ENCODE measurements at places on chromosomes 3 and 15.

DNA sequence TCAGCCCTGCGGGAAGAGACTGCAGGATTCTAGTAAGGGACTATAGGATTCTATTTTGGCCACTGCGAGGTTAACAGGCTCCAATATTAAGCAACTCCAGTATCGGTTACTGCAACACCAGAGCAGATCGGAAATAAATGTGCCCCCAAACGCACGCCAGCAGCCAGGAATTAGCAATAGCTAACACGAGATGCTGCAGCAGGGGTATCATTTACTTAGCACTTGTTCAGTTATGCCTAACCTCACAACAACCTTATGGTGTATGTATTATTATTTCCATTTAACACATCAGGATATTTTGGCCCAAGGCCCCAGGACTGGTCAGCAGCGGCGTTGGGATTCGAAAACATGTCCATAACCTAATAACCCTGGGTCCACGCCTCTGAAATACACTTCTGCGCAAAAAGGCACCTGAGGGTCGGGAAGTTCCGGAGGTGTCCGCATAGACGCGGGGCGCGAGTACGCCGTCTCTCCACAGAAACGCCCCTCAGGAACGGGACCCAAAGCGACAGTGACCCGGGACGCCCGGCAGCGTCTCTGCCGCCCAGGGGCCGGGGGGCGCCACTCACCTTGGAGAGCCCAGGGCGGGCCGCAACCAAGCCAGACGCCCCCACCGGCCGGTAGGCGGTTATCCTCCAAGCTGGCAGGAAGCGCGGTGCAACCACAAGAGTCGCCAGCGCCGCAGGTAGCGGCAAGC, 681 bp downstream of the PIK3CB start:
- DNase-seq = no peak

DNA sequence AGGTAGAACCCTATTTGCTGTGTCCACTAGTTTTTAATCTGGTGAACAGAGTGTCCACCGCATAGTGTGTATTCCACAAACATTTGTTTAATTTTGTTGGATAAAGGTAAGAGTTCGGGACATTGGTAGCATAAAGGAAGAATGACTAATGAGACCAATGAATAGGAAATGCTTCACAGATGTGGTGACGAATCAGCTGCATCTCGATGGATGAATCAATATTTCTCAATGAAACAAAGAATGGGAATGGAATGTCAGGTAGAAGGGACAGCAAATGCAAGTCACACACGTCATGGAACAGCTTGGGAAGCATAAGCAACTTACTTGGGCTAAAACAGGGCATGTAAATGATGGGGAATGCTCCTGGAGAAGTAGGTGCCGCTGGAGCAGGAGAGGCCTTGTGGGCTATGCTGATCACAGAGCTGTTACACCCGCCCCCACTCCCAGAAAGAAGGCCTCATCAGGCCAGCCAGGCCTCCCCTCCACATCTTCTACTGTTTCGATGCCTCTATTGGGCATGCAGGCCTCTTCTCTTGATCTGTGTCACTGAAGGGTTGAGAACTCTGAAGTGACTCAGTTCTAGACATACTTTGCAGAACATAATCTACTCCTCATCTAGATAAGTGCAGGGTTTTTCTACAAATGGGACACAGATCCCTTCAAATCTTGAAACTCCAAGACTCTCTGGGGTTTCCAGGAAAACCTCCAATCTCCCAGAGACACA, 120.0 kb upstream of the GADL1 start:
- DNase-seq = no peak

DNA sequence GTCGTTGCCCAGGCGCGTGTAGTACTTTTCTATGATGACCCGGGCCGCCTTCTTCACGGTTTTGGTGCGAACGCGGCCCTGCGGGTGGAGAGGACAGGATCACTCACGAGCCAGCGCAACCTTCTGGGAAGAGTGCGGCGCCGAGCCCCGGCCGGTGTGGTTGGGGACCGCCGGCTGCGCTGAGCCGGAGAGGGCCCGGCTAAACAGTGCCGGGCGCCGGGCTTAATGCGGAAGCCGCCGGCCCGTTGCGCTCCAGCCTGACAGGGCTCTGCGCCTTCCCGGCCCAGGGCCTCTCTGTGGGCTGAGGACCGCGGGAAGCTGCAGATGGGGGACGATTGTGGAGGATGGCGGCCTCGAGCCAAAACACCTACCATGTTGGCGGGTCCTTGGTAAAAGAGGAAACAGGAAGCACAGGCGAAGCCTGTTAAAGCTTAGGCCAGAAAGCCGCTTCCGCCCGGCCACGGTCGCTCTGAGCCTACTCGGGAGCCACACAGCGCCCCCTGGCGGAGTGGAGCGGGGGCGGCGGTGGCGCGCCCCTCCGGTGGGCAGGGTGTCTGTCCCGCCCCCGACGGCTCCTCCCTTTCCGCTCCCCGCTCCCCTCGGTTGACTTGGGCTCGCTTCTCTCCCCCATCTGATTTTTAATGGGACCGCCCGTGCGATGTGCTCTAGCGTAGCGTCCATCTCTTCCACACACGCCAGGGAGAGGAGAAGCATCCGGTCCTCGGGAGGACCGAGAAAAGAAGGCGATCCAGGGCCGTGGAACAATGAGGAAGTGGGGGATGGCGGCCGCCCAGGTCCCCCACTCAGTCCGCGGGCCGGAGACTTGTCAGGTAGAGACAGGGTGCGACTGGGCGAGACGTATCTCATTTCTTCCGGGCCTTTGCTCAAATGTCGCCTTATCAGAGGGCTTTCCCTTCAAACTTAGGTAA, at the start of gene RPS17:
Gene RPS17 (minus strand): TSS at position 403 of the 929 bp plus-strand sequence. CDS start 29 bp downstream, at position 374.
- DNase-seq = peak; percentile 98

DNA sequence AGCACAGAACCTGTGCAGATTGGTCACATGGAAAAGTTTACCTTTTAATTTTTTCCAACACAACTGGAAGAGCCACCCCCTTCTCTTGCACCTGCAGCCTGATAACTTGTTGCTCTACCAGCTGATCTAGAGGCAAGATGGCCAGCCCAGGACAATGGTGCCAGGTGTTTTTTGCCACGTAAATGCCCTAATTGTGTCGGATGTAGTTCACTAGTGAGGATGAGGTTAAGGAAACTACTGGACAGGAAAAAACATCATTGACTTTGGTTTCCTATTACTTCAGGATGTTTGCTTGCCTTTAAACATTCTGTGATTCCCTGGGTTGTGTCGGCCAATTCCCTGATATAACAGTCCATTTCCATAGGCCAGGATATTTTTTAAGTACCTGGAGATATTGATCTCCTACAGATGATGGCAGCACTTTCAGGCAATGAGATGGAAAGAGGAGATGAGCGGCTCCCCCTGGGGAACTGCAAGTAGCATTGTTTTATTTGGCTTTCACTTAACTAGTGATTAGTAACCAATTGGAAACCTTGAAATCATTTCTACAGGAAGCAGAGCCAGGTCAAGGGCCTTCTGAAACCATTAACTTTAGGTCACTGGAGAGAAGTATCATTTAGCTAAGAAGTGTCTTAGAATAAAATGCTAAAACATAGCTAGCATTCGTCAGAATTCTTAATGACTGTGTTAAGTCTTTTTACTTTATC, 72.5 kb downstream of the OSBPL10 start:
- no peak for DNase-seq

- no peak for DNase-seq
Observed at GRCh38 chr3:161270991-161271390, 49.9 kb downstream of the NMD3 start.

DNA sequence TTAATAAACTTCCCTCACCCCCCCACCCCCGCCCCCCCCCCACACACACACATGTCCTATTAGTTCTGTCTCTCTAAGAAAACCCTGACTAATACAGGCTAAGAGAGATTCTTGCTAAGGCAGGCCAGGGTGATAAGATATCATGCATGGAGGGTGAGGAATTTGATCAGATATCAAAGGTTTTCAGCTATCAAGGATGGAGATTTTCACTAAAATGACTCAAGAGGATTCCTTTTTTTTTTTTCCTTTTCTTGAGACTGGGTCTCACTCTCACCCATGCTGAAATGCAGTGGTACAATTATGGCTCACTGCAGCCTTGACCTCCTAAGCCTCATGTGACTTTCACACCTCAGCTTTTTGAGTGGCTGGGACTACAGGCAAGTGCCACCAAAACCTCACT, 14.9 kb upstream of the SENP7 start:
- DNase-seq = no peak

GRCh38 chr3:196165850-196166249, 45.4 kb downstream of the ZDHHC19 start:
- DNase-seq = no peak

DNA sequence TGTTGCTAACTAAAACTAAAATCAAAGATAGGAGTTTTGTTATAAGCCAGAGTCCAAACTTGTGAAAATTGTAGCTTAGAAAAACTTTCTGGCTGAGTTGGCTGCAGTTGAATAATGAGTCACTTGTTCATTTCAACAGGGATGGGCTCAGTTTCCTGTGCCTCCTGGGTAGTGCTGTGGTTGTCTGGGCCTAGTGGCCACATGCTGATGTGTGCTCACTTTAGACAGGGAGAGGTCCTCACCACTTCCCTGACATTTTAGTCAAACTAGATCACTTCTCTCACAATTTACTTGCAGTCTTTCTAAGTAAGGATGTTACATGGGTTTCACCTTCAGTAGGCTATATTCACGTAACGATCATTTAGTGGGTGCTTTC, 6.3 kb upstream of the UBE2Q2 start:
- peak; percentile 91 for DNase-seq

GRCh38 chr3:126678693-126679317, 23.9 kb upstream of the TXNRD3 start:
- no peak for DNase-seq

GRCh38 chr3:119781330-119782198, at the start of gene NR1I2:
Gene NR1I2 (plus strand): TSS chr3:119782101.
- DNase-seq = no peak

GRCh38 chr3:34807611-34808010, 831.7 kb upstream of the ARPP21 start:
- DNase-seq = no peak

DNA sequence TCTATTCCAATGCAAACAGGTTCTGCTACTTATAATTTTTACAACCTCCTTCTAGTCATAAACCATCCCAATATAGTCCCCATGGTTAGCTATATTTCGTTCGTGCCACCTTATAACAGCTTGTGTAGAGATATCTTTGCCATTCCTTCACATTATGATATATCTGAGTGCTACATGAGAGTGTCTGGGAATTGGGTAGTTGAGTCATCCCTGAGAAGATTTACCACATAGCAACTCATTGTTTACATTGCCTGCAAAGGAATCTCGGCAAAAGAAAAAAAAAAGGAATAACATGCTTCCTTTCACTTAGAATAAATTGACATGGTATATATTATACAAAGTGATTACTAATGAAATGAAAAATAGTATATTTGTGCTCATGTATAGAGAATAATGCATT, 86.0 kb upstream of the VGLL3 start:
- DNase-seq = no peak

GRCh38 chr15:95598251-95598855, 732.1 kb upstream of the NR2F2 start:
- DNase-seq = no peak

- no peak for DNase-seq
Observed at GRCh38 chr3:105523501-105523900, 156.8 kb downstream of the ALCAM start.

DNA sequence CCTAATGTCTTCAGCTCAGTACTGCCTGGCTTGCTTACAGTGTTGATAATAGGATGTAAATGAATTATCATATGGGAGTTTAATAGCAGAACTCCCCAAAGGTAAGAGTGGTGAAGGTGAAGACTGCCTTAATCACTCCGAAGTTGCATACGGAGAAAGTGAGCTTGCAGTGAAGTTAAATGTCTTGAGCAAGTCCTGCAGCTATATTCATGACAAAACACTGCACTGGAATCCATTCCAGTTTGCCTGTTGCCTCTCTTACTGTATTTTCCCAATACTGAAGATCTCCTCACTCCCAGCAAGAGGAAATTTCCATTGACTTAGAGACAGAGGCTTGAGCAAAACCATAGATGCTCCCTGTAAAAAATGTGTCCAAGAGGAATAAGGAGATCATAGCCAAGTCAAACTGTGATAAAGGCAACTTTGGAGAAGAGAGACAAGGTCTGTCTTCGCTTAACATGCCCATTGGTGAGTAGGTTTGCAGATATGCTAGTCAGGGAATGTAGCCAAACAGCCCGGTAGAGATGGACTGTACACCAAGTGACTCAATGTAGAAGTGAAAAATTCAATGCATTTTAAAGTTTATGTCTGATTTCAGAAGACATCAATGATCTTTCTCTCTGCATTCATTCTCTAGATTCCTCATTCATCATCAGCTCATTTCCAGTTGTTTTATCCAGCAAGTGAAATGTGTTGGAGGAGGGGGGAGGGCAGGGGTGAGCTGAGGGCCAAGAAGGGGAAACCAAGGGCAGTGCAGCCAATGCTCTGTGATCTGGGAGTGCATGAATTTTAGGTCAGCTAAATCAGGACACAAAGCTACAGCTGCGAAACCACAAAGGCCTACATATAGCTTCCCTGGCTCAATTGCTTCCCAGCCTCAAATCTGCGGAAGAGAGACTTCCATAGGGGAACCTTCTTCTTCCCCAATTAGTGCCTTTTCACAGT, 667.1 kb upstream of the NR2F2 start:
- DNase-seq = no peak

DNA sequence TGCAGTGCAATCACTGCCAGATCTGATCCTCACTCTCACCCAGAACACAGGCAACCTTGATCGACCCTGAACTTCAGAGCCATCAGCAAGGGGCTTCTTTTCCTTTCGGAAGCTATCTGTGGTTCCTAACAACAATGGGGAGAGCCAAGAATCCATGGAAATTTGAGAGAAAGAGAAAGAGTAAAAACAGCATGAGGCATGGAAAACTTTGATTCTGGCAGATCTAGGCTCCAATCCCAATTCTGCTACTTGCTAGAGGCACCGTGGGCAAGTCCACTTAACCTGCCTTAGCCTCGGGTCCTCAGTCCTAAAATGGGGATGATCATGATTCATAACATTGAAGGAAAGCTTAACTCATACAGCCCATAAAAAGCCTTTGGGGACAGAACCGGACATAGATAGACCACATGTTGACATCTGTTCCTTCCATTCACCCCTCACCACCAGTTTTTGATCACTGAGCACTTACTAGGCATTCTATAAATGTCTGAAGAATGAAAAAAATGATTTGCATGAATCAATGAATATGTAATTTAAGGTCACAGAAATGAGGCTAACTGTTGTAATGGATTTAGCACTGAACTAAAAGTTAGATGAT, 605.7 kb upstream of the CFAP20DC start:
- DNase-seq = no peak

DNA sequence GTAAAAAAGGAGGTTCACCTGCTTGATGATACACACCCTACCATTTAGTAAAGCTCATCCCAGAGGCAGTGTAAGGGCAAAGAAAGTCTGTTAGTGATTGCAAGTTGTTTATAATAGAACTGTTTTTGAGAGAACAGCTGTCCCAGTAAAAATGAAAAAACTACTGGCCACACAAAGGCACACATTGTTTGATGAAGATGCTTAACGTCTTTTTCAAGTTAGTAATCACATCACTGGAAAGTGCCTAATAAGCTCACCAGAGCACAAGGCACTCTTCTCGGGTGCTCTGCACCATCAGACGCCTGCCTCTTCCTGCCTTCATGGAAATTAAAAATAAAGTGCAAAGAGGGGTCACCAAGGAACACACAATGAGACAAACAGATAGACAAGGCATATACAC, 186.9 kb downstream of the PDZRN3 start:
- DNase-seq = no peak

DNA sequence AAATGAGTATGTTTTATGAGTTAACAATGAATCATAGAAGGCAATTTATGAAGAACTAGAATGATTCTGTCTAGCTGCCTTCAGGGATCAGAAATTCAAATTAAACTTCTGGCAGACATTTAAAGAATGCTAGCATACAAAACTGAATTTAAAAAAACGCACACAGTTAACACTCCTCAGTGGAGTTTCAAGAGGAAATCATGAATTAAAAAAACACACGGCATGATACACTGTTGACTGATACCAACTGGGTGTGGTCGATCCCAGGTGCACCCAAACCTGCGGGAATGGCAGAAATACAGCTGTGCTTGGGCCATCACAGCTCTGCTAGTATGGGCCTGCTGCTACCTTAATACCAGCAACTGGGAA, 526.0 kb downstream of the FOXP1 start:
- no peak for DNase-seq

All from T-helper 2 cell (primary cell).